ENCODE measurements at places on chromosomes 2 and 18.

DNA sequence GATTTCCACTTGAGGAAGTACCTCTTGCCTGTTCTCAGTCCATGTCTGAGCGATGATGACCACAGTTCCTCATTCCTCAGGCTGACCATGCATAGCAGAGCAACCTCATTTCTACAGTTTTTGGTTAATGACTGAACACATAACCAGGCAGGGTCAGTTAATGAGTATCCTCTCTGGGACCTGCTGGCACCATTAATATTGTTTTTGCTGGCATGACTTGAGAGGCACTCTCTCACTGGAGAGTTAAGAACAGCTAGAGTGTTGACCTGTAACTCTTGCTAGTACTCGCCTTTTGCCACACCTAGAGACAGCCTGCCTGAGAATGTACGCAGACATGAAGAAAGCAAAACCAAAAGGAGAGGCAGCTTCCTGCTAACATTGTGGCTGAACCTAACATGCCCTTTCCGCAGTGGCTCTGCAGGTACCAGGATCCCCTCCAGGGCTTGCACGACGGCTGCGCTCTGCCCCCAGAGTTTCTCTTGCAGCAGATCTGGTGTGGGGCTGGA lies 23.9 kb downstream of the PECR start:
- no peak for DNase-seq

DNA sequence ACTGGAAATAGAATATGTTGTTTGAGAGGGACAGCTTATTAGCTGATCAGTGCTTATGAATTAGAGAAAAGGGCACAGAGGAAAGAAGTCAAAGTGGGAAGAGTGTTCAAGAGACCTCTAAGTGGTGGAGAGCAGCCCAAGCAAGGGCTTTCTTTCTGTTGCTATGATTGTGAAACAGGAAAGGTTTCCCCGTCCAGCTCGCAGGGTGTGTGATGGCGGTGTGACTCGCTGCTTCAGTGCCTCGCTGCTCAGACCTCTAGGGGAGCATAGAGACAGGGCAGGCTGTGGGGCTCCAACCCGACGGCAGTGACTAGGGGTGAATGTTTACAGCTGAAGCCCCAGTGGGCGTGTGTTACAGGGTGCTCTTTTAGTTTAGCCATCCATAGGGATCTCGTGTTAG lies 166.5 kb upstream of the COPS8 start:
- DNase-seq = no peak

GRCh38 chr2:12257476-12257875 lies 459.3 kb upstream of the TRIB2 start:
- DNase-seq = no peak

DNA sequence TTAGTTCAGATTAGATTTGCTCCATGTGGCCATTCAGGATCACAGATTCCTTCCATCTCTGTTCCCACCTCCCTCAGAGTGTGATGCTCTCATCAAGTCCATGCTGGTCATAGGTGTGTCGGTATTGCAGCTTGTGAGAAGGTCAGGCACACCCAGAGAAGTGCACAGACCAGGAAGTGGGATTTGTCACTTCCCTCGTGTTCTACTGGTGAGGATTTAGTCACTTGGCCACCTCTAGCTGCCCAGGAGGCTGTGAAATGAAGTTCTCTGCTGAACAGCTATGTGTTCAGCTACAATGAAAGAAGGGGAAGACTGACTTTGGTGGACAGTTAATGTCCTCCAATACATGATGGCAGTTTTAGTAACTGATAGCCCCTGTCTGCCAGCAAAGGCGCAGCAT lies 3.5 kb upstream of the LANCL1 start:
- DNase-seq = no peak

DNA sequence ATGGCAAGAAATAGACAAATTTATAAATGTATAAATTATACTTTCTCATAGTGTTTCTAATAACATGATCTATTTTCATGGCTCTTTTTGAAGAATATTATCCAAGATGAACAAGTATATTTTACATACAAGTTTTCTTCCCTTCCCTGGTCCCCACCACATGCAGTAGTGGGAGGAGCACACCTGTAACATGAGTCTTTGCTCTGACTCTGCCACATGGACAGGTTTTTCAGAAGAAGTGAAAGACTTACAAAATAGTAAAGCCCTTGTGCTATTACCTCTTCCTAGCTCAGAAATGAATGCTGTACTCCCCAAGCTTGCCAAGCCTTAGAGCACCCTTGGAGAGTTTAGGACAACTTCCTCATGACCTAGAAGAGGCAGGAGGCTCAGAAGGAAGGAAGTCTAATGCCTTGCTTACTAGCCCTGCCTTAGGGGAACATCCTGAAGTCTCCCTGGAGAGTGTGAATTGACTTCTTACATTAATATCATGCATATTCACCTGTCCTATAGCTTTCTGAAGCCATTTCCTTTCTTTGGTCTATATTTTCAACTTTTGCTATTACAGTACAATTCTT lies 18.4 kb downstream of the MXD1 start:
- DNase-seq = no peak

- DNase-seq = no peak
These were observed 54.6 kb upstream of the COBLL1 start for GRCh38 chr2:164896226-164896625.

DNA sequence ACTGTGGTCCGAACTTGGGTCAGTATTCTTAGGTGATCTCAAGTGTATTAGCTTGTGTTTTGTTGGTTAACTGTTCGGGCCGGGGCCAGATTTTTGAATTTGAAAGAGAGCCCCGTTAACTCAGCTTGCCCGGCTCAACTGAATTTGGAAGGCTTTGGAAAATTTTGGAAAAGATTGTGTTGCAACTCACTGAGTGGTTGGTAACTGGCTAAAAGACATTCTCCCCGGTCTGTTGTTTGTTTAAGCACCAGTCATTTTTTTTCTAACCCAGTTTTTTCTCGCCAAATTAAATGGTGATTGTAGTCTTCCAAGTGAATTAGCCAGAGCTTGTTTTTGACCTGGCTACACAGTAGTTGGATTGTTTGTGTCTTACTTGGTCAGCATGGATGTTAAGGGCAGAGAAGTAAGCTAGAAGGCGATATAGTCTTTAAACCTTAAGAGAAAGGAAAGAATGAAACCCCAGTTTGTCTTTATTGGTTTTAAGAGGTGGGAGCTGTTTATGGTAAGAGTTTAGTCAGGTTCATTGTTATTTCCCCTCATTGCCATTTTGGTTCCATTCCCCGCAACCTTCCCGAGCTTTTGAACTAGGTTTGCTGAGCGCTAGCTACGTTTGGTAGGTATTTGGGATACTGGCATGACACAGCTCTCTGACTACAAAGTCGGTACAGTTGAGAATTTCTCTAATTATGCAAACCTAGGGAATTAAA lies 2.4 kb downstream of the MAP4K4 start:
- no peak for DNase-seq

DNA sequence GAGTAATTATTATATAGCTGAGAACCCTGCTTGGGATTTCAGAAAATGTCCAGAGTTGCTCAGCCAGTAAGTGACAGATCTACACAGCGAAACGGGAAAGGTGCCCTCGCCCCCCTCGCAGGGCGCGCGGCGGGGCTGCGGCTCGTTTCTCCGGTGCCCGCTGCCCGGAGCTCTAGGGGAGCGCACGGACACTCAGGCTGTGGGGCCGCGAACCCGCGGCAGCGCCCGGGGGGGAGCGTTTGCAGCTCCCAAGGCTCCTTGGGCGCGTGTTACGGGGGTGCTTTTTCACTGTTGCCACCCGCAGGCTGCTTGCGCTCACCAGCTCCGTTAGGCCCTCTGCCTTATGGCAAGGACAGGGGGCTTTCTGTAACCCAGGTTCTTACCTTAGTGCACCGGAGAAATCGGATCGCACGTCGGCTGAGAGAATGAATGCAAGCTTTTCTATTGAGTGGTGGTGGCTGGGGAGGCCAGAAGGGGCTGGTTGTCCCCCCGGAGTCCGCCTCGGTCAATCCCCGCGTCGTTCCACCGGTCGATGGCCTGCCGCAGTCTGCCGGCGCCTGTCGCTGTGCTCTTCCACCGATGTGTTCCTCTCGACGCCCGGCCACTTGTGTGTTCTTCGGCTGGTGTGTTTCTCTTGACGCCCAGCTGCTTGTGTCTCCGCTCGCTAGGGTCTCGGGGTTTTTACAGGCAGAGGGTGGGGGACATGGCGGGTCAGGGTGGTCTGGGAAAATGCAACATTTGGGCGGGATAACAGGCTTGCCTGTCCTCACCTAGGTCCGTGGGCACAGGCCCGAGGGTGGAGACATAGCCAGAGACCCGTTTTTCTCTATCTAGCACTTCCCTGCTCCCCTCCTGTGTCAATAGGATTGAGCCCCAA lies 758.8 kb upstream of the DDX18 start:
- DNase-seq = no peak

DNA sequence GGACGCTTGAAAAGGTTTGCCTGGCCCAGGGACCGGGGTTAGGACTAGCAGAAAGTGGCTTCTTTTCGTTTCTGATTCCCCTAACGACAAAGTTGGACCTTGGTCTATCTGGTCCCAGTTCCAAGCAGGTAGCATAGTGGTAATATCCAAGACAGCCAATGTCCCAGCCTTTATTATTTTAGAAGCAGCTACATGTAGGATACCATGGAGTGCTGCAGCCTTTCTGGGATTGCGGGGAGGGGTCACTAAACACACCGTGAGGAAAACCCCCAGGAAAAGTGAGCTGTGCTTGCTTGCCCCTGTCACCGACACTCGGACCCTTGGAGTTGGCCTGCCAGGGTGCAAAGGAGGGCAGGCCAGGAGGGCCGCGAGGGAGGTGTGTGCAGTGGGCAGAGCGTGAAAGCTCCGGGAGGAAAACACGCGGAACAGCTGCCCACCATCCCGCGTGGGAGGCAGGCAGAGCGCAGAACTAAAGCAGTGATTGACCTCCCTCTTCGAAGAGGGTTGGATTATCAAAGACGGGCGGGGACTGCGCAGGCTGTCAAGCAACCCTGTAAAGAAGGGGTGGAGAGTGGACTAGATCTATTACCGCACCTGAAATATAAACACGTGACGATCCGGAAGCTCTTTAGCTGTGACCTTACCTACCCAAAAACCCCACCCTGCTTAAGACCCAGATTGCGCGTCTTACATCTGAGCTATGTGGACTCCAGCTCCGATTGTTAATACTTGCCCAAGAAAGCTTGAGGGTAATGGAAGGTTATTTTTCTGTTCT lies 624 bp upstream of the MAP4K3 start:
- no peak for DNase-seq

- DNase-seq = no peak
These were observed 207.8 kb downstream of the ATAD2B start for GRCh38 chr2:23718931-23719700.

- no peak for DNase-seq
These were observed 49.8 kb downstream of the ADI1 start for GRCh38 chr2:3469486-3469885.

GRCh38 chr2:14492920-14493503 lies 139.5 kb upstream of the LRATD1 start:
- DNase-seq = no peak
